ENCODE measurements at places on chromosomes 11 and 22.

GRCh38 chr22:28904211-28904896, 21.0 kb downstream of the ZNRF3 start:
- DNase-seq: no peak

- DNase-seq: no peak
These were observed 42.3 kb downstream of the IGF2 start for GRCh38 chr11:2096919-2097301.

- DNase-seq: no peak
These were observed 164.8 kb upstream of the GRK3 start for GRCh38 chr22:25399649-25400151.

DNA sequence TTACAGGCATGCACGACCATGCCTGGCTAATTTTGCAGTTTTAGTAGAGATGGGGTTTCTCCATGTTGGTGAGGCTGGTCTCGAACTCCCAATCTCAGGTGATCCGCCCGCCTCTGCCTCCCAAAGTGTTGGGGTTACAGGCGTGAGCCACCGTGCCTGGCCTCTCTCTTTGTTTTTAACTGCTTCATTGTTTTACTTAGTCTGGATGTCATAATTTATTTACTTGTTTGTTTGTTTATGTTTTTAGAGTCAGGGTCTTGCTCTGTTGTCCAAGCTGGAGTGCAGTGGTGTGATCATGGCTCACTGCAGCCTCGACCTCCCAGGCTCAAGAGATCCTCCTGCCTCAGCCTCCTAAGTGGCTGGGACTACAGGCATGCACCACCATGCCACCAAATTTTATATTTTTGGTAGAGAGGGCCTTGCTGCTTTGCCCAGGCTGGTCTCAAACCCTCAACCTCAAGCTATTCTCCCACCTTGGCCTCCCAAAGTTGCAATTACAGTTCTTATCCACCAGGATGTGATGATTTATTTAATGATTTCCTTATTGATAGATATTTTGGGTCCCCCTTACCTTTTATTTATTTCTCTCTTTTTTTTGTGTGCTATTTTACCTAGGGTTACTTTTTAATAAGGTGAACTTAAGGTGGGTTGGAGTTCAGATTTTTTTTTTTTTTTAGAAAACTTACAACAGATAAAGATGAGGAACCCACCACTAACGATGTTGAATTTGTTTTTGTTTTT, 52.6 kb upstream of the ADA2 start:
- peak; percentile 5 for DNase-seq

GRCh38 chr22:24247564-24248344, 2.9 kb upstream of the GGT5 start:
- DNase-seq: peak; percentile 76

DNA sequence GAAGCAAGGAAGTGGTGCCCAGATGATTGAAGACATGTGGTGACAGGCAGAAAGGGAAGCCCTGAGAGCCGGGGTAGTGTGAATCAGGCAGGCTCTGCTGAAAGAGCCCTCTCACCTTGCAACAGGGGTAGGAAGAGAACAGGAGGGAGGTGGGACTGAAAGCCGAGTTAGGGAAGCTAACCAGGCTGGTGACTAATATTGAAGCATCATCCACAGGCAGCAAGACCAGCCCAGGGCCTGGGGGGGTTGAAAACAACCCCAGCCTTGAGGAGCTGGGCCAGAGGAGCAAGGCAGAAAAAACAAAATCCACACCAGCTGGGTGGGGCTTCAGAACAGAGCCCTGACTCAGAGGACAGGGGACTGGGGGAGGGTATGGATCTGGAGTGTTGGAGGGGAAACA, 35.0 kb upstream of the CRTAM start:
- no peak for DNase-seq

GRCh38 chr11:32154275-32154674, 63.4 kb downstream of the RCN1 start:
- DNase-seq: no peak

DNA sequence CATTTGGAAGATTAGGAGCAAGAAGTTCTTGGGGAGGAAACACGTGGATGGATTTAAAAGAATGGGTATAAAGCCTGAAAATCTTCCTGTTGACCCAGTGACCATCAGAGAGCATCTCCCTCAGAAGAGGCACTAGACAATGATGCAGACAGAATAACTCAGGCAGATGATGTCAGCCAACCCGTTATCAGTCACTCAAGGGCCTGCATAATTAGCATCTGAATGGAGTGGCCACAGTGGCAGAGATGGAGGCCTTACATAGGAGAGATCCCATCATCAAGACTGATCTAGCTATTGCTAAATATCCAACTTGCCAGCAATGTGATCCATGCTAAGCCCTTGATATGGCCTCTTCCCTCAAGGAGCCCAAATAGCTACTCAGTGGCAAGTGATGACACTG, 70.7 kb upstream of the CD82 start:
- no peak for DNase-seq

GRCh38 chr11:959027-959426, 33.4 kb downstream of the AP2A2 start:
- DNase-seq: no peak

GRCh38 chr11:3093281-3094191, 36.3 kb upstream of the CARS1 start:
- DNase-seq: no peak

- DNase-seq: no peak
These were observed 15.3 kb downstream of the CADM1 start for GRCh38 chr11:115488945-115489344.

DNA sequence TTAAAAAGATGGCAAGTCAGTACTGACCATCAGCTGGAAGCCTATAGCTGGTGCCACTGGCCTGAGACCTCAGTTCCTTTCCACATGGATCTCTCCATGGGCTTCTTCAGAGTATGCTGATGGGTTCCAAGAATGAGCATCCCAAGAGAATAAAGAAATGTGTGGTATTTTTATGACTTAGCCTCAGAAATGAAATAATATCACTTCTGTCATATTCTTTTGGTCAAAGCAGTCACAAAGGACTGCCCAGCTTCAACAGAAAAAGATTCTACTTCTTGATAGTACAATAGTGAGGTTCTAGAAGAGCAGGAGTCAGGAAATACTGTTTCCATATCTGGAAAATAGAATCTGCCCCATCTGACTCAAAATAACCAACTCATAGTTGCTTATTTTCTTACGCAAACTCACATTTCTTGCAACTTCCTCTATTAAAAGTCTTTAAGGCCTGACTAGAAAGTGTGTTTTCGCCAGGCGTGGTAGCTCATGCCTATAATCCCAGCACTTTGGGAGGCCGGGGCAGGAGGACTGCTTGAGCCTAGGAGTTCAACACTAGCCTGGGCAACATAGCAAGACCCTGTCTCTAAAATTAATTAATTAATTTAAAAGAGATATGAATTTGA, 116.9 kb downstream of the SIK3 start:
- DNase-seq: no peak

DNA sequence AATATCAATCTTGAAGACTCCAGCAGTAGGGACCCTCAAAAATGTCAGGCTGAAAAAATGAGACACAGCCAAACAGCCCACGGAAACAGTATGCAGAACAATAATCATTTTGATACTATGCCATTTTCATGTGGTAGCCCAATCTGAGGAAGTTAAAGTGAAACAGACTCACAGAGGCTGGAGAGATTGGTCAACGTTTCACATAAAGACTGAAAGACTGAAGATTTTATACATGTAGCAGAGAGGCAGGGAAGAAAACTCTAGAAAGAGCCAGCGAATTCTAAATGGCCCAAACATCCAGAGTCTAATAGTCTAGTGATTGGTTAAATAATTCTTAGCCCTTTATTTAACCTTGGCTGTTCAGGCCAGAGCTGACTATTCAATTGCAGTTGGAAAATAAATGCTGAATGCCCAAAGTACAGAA, 49.4 kb downstream of the MAML2 start:
- DNase-seq: no peak

DNA sequence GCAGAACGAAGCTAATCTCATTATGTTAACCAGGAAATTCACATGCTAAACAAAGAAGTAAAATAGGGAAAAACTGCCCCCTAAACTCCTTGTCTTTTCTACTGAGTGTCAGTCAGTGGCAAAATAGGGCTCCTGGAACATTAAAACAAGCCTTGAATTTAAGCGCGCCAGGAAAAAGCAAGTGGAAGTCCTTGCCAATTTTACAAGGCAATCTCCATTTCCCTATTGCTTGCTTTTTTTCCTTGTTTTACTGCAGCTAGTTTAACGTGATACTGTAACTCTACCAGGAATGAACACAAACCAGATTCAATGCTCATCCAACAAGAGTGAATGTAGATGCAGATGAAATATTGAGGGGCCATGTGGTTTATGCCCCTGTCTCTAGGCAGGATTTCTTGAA, 28.1 kb upstream of the KIRREL3 start:
- DNase-seq: no peak

GRCh38 chr11:5815534-5815933, 6.8 kb downstream of the OR52N2 start:
- no peak for DNase-seq

DNA sequence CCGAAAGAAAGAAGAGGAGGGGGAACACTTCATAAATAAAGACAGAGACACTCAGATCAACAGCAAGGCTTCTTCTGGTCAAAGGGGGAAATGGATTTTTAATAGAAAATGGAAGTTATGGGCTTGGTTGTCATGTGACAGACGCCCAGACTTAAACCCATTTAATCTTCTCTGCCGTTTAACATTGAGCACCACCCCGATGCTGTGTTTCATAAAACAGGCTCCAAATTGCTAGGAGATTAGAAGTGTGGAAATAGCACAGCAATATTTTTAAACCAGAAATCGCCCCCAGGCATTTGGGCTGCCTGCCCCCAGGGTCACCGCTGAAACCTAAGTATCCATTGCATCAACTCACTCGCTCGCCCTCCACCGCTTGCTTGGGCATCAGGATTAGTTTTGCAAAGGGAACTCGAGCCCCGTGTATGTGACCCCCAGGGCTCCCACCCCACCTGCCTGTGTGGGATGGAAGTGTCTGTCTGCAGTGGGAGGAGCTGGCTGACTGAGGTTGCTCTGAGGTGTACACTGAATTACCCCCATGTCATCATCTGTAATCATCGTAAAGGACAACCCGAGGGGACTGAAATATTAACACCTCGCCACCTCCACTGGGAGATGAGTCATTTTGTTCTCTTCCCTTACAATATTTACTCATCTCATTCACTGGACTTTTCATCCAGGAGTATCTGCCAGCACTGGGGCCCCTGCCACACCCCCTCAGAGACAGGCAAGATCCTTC, 10.7 kb downstream of the DSCAML1 start:
- no peak for DNase-seq

Measured in posterior cingulate gyrus (tissue), 11 donors.